HAP-1 (cell line): ENCODE measurements at places on chromosomes 4 and X.
A peak's percentile ranks its signal among the peaks of the same experiment; 100 is the strongest.

- no peak for DNase-seq
Measured at GRCh38 chrX:110021258-110022022, 18.5 kb downstream of the TMEM164 start.

GRCh38 chrX:47191331-47191730 is 2.3 kb upstream of the UBA1 start:
- peak; percentile 41 for DNase-seq

DNA sequence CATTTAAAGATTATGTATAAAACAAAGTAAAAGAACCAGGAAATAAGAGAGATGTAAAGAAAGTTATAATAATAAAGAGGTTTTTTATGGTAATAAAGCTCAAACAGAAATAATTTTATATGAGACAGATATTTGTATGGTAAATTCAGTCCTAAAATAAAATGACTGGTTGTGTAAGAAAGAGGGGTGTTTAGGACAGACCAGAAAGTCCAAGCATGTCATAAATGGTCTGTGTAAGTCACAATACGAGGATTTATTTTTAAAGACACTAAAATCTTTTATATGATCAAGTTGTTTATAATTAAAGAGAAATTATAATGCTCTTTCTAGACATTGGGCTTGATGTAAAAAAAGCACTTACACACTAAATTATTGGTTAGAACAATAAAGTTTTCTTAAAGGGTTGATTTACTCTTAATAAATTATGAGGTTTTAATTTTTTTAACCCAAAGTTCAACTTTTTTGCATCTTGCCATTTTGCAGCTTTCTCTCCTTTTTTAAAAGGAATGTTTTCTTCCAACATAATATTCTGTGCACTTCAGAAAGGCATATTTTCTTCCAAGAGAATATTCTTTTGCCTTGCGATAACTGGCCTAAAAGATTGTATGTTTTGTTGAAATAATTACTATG is 61.9 kb upstream of the TCEAL2 start:
- no peak for DNase-seq

GRCh38 chr4:72817012-72817411 is 248.0 kb upstream of the ADAMTS3 start:
- DNase-seq, result no peak

DNA sequence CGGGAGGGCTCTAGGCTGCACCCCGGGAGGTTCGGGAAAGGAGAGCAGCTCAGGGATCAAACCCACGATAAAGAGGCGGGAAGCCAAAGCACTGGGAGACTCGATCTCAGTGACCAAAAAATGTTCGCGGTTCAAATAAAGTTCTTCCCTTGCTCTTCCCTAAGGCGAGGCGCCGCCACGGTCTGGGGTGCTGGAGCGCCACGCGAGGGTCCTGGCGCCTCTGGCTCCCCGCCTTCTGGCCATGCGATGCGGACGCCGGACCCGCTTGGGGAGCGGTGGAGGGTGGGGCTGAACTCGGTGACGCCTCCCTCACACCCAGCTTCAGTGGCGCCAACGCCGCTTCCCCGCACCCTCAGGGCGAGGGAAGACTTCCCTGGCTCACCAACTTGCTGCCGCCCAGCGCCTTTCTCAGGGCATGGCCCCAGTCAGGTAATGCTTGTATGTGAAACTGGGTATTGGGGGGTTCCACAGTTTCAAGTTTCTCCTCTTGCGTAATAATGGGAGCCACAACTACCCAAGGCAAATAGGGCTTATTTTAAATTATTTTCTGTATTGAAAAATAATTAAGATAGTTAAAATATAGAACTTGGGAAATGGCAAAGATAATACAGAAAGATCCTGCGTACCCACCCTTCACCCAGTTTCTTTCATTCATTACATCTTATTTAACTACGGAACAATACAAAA is at the start of gene QRFPR:
TSS of gene QRFPR (minus strand) at position 243 of the 687 bp plus-strand sequence. CDS start 371 bp downstream, outside the sequence.
- no peak for DNase-seq

DNA sequence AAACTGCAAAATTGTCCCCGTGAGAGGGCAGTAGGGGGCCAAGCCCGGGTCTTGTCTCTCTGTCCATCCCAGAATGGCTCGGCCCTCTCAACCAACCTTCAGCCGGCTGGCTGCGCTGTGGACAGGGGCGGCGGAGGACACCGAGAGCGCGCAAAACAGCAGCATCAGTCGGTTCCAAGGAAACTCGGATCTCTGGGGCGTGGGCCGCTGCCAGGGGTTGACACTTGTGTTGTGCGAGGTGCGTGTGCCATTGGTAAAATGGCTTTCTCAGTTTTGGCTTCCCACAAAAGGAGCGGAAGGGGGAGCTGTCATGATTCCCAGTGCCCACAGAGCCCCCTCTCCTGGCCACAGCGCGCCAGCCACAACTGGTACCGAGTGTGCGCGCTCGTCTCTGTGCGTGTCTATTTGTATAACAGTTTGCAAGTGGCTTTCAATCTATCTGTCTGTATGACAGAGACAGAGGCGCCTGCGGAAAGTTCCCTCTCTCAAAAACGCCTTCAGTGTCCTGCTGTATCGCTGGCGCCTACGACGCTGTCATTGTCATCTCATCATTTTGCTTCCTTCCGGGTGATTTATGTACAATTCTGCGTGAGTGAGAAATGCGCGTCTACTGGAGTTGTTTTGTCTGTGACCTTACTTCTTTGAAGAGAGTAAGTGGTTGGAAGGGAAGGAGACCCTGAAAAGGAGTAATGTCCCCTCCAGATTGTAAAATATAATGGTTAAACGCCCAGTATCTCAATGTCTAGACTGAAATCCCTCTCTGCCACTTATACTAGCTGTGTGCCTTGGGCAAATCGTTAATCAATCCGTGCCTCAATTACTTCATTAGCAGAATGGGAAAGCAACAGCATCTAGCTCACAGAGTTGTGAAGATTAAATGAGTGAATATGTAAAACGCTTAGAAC is 1.8 kb downstream of the DKK2 start:
- DNase-seq, result peak; percentile 15

- DNase-seq, result no peak
Measured at GRCh38 chrX:113644426-113644825, 803.8 kb upstream of the AMOT start.

DNA sequence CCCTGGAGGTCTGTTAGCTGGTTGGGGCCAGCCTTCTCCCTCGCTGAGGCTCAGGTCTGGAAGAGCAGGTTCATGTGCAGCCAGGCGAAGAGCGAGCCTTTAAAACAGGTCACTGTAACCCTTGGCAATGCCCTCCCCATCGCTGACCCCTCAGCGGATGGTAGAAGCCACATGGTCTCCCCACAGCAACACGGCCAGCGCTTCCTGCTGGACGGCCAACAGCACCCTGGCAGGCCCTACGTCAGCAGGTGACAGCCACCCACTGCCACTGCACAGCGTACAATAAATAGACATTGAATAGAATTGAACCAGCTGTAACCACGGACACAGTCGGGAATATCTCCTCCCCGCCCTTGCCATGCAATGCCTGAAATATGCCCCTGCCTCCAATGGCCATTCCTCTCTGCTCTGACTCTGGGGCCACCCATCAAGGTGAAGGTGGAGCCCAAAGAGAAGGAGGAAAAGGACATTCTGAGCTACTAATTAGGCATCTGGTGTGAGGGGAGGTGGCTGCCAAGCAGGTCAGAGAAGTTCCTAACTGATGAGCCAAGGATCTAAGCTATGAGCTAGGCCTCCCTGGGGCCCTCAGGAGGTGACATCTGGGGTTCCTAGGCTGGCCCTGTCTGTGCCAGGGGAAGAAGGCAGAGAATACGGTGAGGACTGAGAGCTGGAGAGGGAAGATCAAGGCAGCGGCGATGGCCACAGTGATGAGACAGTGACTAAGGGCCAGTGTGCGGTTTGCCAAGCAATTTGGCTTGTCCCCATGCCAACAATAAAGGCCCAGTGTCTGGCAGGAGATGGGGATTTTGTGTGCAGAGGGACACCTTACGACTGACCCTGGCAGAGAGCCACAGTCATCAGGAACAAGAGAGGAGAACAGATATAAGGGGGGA is 202.3 kb downstream of the BCOR start:
- DNase-seq, result no peak

DNA sequence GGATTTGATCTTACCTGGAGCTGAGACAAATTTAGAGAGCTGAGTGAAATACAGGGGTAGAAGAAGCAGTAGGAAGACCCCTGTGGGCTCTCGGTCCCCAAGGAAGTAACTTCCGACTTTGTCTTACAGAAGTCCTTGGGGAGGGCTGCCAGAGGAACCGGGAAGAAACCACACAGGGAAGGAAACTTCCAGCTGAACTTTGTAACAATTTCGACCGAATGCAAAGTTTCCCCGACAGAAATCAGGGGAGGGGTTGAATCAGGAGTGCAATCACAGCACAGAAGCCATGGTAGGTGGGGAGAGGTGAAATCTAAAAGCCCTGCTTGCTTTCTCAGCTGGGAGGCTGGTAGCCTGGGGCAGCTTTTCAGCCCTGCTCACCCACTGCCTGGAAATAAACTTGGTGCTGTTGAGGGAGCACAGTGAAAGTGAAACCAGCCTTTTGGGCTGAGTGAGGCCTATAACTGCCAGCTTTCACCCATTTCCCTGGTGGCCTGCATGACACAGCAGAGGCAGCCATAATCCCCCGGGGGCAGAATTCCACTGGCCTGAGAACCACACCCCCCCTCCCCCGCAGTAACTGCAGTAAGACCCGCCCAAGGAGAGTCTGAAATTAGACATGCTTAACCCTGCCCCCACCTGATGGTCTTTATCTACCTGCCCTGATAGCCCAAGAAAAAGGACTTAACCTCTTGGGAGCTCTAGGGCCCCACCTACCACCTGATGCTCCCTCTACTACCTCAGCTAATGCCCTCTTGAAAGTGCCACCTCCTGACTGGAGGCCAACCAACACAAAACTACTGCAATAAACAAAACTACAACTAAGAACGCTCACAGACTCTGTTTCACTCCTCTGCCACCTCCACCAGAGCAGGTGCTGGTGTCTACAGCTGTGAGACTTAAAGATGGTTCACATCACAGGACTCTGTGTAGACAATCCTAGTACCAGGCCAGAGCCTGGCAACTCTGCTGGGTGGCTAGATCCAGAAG is 248.2 kb downstream of the PARM1 start:
- DNase-seq, result no peak

- DNase-seq, result no peak
Measured at GRCh38 chr4:69092190-69092589, 4.1 kb upstream of the UGT2B7 start.

DNA sequence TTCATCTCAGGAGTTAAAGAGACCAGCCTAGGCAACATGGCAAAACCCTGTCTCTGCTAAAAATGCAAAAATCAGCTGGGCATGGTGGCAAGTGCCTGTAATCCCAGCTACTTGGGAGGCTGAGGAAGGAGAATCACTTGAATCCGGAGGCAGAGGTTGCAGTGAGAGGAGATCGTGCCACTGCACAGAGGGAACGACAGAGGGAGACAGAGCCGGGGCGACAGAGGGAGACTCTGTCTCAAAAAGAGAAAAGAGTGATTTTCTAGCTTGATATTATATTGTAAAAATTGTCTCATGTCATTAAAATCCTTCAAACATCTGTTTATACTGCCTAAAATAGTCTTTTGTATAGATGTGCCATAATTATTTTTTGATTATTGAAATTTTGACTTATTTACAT is 225.4 kb upstream of the AGA start:
- DNase-seq, result no peak

DNA sequence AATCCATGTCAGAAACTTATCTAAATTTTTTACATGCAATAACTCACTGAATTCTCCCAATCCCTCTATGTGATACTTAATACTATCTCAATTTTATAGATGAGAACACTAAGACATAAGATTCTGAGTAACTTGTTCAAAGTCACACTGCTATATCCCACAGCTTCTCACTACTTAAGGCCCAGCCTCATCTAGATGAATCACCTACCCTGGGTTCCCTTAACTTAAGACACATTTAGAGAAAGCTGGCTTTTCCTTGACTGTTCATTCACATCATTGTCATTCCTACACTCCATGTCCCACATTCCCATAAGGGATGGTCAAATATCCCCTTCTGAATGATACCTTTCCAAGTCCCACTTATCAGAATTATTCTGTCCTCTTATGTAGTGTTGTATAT is 21.0 kb downstream of the TNIP3 start:
- no peak for DNase-seq

DNA sequence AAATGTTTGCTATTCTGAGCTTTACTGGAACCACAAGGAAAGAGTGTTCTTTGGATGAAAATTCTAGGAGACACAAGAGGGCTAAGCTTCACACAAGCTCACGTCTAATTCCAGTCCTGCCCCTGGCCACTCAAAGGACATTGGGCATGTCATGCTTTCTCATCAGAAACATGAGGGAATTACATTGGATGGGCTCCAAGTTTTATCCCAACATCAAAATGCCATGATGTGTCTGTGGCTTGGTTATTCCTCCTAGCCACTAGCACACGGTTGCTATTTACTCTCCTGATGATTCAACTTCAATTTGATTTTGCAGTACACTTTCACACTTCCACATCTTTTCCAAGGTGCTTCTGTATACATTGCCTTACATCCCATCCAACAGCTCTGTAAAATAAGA is 149.6 kb upstream of the FAM9B start:
- no peak for DNase-seq

DNA sequence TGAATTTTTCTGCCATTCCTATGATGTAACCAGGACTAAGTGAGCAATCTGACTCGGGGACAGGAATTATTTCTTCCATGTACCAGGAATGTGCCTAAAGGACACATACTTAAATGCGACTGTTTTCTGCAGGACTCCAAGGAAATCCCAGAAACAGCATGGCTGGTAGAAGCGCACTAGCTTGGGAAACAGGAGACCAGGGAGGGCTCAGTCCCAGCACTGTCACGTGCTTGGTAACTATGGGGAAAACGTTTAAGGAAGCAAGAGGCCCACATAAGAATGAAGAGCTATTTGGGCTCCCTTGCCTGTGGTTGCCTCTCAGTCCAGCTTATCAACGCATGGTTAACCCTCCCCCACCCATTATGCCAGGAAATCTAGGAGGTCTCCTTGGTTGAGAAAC is 19.6 kb downstream of the MPP1 start:
- DNase-seq, result no peak

- DNase-seq, result no peak
Measured at GRCh38 chr4:99828477-99828876, 11.8 kb downstream of the DAPP1 start.

DNA sequence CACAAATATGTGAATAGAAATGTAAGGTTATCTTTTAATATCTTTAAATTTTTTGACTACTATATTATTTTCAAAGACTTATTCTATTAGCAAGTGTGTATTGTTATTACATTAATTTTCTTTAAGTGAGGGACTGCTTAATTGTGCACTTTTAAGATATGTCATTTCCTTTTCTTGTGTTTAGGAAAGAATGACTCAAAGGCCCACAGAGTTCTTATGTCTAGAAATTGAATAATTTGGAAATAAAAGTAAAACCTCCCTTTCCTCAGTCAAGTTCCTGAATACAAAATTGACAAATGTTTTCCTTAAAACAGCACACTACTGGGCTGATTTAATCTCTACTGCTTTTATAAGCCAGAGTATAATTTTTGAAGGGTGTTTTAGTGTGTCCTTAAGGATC is 169.7 kb downstream of the TMEM47 start:
- no peak for DNase-seq

- DNase-seq, result peak; percentile 68
Measured at GRCh38 chr4:30380404-30380998, 339.7 kb upstream of the PCDH7 start.
